CD4-positive, alpha-beta T cell treated with Interleukin-6 at 100 ng/mL for 8 hours (primary cell): ENCODE measurements at places on chromosomes 6 and 20.

DNA sequence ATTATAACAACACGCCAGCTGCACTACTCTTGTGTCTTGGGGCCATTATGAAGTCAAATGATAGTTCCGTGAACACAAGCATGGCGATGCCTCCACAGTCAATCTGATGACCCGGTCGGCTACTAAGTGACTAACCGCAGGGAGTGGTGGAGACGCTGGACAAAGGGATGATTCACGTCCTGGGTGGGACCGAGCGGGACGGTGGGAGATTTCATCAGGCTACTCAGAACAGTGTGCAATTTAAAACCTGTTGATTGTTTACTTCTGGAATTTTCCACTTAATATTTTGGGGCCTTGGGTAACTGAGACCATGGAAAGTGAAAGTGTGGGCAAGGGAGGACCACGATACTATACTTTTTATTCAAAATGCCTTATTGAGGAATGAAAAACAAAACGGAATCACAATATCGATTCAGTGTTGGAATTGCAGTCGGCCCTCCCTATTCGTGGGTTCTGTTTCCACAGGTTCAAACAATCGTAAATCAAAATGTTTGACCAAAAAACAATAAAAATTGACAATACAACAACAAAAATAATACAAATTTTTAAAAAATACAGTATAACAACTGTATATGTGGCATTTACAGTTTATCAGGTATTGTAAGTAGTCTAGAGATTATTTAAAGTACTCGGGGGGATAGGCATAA is 66.5 kb downstream of the MYLK4 start:
- DNase-seq = no peak

DNA sequence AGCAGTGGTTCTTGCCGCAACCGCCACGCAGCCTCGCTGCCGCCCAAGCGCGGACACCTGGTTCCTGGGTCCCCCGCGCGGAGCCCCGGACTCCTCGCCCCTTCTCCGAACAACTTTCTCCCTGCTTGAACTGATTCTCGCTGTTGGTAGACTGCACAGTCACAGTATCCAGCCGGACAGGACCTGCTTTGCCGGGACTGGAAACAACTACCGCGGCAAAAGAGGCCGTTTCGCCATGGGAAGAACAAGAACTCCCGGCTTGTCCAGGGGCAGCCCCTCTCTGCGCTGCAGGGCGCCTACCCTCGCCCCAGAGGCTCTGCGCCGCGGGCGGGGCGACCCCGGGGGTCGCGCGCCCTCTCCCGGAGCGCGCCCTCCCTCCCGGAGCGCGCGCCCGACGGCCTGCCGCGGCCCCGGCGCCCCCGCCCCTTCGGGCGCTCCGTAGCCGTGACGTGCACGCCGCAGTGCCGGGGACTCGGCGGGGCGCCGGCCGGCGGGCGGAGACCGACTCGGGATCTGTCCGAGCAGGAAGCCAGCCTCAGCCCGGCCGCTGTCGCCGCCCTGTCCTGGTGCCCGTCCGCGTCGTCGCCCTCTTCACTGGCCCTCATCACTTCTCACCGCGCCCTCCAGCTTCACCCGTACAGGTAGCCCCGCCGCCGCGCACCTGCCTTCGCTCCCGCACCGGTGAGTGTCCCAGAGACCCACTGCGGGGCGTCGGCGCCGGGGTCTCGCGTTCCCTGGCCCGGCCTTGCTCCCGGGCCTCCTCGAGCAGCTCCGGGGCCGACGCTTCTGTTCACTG is at the start of gene MYO6:
Gene MYO6, plus strand, starts transcription at position 497 of the 796 bp plus-strand sequence. CDS start 68,309 bp downstream, outside the sequence.
- DNase-seq = no peak

DNA sequence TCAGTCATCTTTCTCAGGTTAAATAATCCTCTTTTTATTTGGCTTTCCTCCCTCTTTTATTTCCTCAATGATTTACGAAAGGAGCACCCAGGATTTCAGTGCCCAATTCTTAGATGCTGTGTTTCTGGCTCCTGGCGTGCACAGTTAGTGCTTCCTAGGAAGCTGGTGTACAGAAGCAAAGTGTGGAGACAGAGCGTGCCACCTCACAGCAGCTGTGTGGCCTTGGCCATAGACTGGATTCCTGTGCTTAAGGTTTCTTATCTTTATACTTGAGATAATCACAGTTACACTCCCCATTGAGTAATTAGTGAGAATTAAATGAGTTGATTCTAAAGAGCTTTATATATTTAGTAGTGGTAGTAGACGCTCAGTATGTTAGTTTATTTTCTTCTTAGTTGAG is 39.7 kb upstream of the GJA1 start:
- no peak for DNase-seq

DNA sequence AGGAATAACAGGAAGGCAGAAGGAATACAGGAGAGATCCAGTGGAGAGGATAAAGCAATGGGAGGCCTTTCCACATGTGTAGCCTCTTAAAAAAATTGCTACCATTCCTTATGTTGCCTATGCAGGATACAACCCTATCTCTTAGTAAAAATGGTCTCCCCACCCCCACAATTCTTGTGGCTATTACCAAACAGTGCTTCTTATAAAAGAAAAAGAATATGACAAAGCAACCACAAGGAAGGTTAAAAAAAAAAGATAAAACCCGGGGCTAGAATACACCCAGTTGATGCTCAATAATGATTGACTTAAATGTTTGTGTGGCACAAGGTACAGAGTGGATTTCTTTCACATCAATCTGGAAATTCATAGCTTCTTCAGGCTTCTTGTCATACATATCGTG is 250.9 kb downstream of the HIVEP2 start:
- no peak for DNase-seq

DNA sequence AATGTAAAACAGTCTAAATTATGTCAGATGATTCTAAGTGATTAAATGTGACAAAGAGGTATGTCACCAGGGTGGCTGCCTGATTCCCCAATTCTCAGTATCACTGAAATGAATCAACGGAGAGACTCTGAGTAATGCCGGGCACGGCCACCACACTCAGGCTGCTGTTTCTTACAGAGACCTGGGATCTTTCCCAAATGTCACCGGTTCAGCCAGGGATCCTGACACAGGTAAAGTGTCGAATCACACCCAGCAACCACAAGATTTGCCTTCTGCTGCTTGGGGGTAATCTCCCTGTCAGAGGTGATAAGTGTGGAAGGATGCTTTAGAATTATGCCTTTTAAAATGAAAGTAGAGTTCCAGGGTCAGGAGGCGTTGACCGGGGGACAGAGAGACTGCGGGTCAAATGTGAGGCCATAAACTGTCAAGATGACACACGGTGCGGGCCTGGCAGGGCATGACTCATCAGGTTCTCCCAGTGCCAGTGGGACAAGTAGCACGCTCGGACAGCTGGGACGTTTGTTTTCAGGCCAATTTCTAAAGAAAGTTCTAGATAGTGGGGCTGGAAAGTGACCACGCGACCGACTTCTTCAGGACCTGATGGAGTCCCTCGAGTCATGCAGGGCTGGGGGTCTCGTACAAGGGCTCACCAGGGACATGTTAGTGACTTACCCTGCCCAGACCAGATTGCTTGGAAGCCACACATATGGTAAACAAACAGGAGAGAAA is 48.9 kb downstream of the PRDM1 start:
- DNase-seq = no peak

- peak; percentile 48 for DNase-seq
Observed at GRCh38 chr20:63223121-63223825, 7.3 kb upstream of the YTHDF1 start.

DNA sequence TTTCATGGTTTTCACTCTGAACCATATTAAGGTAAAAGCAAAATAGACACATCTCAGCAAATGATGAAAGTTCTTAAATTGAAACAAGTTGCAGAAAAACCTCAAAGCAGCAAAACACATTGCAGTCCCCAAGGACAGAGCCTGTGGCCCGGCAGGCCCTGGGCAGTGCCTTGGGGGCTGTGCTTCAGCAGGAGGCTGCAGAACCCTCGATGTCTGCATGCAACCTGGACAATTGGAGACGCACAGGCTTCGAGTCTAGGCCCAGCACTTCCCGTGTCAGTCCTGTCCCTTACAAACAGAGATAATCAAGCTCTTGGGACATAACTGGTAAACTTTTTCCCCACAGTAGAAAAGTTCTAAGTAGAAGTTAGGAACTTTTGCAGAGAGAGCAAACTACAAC is 9.2 kb downstream of the PYGB start:
- DNase-seq = no peak

DNA sequence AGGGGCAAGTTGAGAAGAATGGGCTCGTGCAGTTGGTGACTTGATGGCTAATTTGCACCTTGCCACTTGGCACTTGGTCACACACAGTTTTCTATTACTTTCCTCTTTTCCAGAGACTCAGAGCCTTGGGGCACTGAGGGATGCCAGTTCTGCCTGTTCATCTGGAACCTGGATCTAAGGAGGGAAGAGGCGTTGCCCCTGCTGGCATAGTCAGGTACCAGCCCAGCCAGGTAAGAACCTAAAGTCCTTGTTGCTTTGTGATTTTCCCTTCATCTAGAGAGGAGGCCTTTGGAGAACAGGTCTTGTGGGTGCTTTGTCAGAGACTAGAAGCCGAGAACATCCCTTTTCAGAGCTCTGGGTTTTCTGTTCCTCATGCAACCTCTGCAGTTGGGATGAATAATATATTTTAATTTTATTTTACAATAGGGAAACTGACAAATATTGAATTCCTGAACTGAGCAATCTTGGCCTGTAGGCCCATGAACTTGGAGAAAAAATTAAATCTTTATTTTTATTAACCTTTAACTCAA is 11.4 kb downstream of the SYTL3 start:
- no peak for DNase-seq

DNA sequence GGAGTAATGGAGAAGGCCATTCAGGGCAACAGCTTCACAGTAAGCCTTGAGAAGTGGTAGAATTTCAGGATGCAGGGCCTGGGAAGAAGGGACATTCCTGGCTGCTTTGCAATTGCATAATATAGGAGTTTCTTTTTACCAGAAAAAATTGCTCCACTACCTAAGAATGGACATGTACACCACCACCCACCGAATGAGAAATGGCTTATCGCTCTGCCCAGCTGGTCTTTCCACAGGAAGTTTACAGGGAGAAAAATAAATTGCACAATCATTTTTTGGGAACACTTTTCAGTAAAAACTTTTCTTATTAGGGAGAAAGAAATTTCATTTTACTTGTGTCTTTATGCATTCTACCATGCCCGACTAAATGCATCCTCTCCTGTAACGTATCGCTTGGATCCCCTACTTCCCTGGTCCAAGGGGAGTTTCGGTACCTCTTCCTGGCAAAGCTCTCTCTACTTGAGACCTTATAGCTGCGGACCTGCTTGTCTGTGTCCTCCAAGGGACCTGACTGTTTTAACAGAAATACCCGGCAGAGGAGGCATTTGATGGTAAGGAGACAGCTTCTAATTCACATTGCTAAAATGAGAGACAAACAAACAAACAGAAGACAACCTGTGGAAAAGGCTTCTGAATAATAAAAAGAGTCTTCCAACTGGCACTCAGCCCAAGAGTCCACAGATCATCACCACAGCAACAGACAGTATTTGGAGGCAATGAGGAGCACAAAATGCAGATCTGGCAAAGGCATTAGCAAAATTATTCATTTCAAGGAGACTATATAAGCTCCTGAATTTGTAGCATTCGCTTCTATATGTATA is 54.2 kb downstream of the MAP3K5 start:
- DNase-seq = no peak

GRCh38 chr6:134840086-134840867 is 109.6 kb downstream of the ALDH8A1 start:
- DNase-seq = no peak

DNA sequence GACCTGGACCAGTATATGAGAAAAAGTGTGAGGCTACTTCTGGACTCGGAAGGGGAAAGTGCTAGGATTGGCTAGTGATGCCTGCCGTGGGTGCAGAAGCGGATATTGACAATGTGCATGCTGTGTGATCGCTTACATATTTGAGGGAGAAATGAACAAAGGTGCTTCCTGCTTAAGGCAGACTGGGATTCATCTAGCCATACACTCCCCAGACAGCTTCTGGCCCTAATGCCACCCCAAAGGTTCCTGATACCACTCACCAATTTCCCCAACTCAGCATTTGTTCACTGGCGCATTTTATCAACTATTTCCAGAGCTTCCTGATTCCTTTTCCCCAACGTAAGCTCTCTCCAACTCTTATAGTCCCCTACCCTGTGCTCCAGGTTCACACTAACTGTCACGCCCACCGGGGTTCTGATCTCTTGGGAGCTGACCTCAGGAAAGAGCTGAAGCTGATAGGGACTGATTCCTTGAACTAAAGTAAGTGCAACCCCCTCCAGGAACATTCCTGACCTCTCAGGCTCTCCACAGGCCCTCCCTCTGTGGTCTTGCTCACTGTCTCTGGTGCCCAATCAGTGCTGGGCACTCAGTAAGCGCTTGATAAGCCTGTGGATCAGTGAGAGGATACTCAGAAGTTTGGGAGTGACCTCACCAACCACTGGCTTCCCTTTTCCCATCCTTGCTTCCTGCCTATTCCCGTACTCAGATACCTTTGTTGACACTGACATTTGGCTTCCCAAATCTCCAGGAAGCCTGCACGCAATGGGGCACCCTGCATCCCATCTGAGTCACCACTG is 73.3 kb downstream of the MRPL14 start:
- no peak for DNase-seq

- DNase-seq = no peak
Observed at GRCh38 chr20:3374296-3374695, 33.2 kb downstream of the DNAAF9 start.

DNA sequence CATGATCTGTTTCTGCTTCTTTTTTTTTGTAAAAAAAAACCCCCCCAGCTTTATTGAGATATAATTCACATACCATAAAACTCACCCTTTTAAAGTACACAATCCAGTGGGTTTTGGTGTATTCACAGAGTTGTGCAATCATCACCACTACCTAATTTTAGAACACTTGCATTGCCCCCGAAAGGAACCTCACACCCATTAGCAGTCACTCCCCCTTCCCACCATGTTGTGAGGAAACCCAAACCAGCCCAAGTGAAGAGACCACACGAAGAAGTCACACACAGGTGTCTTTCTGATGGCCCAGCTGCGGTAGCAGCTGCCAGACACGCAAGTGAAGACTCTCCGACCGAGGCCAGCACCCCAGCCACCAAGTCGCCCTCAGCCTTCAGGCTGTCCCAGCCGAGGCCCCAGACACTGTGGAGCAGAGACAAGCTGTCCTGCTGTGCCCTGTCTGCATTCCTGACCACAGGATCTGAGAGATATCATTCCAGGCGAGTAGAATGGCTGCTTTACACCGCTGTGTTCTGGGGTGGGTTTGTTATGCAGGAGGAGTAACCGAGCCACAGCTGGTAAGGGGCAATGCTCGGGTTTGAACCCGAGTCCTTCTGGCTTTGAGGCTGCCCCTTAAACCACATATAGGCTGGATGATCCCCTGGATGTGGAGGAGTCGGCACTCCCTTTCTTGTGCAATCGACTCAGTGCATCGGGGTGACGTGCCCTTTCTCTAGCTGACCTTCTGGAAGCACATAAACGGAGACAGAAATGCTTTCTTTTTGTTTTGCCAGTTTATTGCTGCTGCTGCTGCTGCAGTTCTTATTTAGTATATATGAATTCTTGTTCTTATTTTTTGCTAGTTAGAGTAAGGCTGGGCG is 59.1 kb upstream of the PTPN1 start:
- no peak for DNase-seq

- DNase-seq = no peak
Observed at GRCh38 chr20:34850969-34851368, 21.7 kb downstream of the GGT7 start.
